ENCODE measurements at places on chromosomes 5 and 9.

DNA sequence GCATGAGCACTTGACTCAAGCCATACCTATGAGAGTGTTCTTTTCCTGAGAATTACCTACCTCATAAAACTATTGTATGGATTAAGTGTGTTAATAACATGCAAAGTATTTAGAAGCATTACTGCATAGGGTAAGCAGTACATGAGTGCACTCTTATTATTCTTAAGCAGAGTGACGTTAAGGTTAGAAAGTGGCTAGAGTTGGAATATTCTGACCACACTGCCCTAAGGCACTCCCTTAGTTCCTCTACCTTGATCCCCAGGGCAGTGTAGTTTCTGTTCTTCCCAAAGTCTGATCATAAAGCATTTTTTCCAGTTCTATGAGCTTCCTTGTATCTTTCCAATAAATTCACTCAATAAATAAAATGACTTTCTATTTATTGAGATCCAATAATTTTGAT, 189.2 kb downstream of the PCSK1 start:
- no peak for DNase-seq

- DNase-seq, result no peak
These were observed 262.5 kb downstream of the GOLPH3 start for GRCh38 chr5:31911291-31912265.

DNA sequence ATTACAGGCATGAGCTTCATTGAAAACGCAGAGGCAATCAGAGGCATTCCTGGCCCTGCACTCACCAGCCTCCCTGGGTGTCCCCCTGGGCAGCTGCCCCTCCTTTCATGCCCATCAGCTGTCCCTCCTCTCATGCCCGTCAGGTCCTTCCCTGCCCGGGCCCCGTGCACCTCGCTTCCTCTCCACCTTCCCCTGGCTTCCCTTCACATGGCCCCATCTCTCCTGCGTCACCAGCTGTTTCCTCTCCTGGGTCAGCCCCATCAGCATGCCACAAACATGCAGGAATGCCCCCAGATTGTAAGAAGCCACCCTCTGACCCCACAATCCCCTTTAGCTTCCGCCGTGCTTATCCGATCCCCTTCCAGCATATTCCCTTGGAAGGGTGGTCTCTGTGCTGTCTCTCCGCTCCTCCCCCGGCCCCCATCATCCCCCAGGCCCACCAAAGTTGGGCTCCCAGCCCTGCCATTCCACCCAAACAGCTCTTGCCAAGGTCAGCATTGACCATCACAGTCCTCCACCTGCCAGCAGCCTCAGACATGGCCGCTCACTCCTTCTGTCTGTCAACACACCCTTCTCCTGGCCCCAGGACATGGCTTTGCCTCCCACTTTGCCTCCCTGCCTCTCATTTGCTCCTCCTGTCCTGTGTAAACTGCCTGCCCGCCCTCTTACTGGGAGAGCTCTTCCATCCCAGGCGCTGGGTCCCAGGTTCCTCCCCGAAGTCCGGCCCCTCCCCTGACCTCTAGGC, 98.6 kb upstream of the IER5L start:
- no peak for DNase-seq

DNA sequence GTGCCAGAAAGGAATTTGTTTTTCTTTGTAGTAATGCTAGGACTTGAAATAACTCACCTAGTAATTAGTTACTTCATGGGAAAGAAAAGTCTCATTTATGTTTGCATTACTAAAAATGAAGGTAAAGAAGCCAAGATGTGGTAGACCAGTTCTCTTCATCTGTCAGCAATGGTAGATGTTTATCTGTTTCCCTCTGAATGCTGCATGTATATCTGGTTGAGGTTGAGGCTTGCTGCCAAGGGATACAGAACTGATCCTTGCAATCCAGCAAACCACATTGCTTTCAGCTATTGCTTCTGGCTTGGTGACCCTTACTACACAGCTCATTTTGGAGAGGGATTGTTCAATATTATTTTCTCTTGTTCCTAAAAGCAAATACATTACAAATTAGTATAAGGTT, 73.6 kb downstream of the ZNF474 start:
- no peak for DNase-seq

DNA sequence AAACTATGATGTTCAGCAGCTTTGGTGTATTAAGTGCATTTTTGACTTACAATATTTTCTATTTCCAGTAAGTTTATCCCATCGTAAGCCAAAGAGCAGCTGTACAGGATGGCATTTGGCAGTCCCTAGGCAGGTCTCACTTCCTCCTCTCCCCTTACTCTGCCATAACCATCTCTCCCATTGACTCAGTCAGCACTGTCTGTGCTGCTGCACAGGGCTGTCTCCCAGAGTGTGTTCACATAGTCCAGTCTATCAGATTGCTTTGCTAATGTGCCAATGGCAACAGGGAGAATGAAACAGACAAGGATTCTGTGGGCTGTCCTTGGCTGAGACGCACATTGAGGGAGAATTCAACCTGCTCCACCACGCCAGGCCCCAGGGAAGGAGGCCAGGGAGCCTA, 47.0 kb upstream of the CAST start:
- no peak for DNase-seq

DNA sequence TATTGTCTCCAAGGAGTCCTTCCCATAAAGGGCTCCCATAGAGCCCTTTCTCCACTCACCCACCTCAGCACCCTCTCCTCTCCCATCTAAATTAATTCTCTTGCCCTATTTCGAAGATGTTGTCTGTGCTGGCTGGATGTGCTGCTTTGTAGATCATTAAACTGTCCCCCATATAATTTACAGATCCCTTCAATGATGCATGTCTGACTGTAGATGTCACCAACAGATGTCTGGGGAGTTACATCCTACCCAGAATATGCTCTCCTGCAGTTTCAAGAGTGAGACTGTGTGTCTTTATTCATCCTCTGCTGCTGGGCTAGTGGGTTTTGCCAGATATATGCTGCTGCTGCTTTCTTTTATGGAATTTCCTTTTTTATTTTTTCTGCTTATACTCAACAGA, 351.2 kb downstream of the MLLT3 start:
- no peak for DNase-seq

GRCh38 chr9:72749276-72749675, 203.6 kb downstream of the ALDH1A1 start:
- no peak for DNase-seq

DNA sequence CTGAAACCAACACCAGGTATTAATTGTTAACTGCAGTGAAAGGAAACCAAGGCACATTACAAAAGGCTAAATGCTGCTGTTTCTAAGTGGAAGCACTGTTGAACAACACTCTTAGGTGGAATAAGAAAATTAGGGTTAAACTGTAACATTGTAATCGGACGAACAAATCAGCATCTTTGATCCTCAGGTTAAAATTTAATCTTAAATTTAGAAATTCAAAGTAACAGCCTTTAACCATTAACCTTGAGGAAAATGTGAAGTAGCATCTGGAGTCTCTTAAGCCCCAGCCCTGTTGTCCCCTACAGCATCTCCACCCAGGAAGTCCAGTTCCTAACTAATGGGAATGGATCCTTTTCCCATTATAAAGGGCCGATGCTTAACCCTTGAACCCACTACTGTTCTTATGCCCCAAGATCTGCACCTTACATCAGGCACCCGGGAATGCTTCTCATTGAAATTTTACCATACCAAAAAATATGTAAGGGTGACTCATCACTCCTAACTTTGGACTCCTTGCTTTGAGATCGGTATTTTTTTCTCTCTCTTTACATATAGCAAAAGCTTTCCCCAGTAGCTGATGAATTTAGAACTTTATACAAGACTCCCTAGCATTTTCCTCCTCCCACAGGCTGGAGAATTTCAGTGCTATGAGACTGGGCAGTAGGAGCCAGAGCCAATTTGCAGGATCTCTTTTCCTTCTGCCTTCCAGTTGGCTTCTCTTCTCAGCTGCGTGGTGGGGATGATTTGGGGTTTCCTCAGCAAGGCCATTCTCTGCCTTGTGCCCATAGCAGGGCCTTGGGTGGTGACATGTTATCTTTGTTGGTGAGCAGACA, 32.0 kb upstream of the ITGA2 start:
- DNase-seq, result no peak

DNA sequence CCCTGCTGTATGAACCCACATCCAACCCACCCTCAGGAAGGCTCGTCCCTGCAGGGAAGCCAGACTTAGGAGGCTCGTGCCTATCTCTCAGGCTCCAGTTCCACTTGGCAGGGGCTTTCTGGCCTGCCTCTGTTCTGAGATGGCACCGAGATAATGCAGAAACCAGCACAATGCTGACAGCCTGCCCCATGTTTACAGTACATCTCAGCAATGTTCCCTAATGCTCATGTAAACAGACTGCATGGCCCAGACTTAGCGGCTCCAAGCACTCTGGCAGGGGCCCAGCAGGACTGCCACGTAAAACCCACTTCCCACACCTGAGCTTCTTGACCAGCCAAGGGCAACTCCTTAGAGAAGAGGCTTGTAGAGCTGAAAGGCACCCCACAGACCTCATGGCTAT, 499.5 kb upstream of the BRINP1 start:
- DNase-seq, result no peak

GRCh38 chr9:7266911-7267595, 509.3 kb downstream of the KDM4C start:
- no peak for DNase-seq

Measured in thoracic aorta (tissue), 2 donors.